Renal pelvis (tissue), 12 donors: ENCODE measurements at places on chromosomes 6 and 20.
A peak's percentile ranks its signal among the peaks of the same experiment; 100 is the strongest.

DNA sequence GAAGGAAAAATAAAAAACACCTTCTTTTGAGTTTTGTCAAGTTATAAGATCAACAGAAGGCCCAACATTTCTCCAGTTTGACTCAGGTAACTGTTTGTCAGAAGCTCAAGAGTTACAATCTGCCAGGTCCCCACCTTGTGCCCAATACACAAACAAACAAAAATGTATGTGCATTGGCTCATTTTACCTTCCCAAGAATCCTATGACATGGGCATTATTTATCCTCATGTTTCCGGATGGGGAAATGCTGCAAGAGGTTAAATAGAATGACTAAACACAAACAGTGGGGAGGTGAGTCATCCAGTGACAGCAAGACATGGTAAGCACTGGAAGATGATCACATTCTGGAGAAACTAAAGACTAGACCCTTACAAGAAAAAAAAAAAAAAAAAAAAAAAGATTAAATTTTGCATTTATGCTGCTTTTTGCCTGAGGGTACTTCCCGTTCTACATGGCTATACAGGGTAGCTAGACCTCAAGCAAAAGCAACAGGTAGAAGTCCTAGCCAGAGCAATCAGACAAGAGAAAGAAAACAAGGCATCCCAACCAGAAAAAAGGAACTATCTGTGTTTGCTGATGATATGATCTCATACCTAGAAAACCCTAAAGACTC lies 23.6 kb upstream of the ANKRD60 start:
- DNase-seq = no peak

DNA sequence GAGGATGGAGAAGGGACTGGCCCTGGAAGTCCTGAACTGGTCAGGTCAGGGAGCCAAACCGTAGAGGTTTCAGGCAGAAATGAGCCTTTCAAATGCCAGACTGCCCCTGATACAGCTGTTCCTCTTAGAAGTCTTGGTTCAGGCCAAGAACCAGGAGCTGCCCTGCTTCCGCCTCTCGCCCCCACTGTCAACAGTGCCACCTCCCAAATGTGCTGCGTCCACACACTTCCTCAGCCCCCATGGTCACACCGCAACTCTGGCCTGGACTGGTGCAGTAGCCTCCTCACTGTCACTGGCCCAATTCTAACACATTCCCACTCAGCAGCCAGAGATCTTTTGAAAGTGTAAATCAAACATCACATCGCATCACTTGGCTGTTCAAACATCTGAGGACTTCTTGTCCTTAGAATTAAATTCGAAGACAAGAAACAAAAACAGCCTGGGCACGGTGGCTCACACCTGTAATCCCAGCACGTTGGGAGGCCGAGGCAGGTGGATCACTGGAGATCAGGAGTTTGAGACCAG lies 69.7 kb downstream of the STK35 start:
- DNase-seq = no peak

DNA sequence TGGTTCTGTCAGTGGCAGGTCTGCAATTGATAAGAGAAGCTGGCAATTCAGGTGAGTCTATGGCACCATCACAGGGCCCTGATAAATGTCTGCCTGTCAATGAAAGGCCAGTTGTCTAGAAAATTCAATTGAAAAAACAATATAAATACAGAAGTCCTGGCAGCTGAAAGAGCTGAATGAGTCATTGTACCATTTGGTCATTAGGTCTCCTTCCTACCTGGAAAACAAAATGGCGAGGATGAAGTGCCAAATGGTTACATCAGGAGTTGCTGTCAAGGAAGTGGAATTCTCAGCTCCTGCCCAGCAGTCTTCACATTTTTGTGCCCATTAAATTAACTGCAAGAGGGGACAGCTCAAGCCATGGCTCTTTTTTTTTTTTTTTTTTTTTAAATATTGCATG lies 37.7 kb downstream of the PEX7 start:
- DNase-seq = no peak

DNA sequence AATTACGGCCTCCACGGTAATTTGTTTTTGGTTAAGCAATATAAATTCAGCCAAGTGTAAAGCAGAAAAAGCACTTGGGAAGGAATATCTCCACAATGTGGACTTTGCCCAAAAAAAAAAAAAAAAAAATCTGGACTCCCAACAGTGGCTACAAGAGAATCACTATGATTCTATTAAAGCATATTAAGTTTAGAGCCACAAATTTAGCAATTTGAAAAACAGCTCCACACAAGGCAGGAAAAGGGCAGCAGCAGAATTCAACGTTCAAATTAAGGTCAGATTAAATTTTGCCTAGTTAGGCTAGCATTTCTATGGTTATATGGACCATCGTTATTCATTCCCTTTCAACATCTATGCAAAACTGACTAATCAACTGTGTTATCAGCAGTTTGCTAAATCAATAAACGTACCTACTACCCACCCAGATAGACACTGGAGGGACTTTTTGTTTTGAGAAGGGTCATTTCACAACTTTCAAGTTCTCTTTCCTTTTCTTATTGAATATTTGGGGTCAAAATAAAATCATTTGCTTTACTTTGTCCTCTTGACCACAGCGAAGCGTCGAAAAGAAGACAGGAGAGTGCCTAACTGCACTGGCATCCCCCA lies 1.0 kb downstream of the MCM9 start:
- no peak for DNase-seq

- peak; percentile 74 for DNase-seq
Observed at GRCh38 chr6:19892260-19892659, 55.1 kb downstream of the ID4 start.

GRCh38 chr20:57773059-57773815 lies 63.4 kb upstream of the PMEPA1 start:
- no peak for DNase-seq

GRCh38 chr6:79557673-79558467 lies 20.6 kb upstream of the LCA5 start:
- no peak for DNase-seq

DNA sequence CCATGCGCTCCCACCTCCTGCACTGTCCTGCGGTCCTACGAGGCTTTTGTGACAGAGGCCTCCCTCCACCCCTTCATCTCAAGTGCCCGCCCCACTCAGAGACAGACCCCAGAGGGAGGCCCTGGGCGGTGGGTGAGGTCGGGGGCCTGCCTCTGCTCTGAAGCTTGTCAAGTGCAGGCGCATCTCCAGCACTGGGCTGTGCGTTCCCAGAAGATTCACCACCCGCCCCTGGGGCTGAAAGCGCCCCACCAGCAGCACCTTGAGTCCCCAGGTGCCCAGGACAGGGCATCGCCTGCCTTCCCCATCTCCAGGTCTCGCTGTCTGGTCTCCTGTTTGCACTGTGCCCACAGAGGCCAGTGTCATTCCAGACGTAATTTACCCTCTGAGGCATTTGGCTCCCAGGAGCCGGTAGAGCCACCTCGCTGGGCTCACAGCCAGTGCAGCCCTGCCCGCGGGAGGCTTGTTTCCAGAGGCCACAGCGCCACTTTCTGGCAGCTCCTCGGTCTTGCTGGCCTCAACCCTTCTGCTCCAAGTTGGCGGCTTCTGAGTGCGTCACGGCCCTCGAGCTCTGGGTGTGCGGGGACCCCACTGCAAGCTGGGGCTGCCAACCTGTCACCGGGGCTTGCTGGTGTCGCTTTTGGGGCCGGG lies 191.1 kb downstream of the TAF4 start:
- no peak for DNase-seq

- no peak for DNase-seq
Observed at GRCh38 chr6:63630466-63630865, 5.1 kb upstream of the PHF3 start.

- DNase-seq = no peak
Observed at GRCh38 chr20:48364688-48365421, 462.9 kb downstream of the PREX1 start.

- DNase-seq = no peak
Observed at GRCh38 chr6:87543696-87544473, 45.9 kb downstream of the RARS2 start.

DNA sequence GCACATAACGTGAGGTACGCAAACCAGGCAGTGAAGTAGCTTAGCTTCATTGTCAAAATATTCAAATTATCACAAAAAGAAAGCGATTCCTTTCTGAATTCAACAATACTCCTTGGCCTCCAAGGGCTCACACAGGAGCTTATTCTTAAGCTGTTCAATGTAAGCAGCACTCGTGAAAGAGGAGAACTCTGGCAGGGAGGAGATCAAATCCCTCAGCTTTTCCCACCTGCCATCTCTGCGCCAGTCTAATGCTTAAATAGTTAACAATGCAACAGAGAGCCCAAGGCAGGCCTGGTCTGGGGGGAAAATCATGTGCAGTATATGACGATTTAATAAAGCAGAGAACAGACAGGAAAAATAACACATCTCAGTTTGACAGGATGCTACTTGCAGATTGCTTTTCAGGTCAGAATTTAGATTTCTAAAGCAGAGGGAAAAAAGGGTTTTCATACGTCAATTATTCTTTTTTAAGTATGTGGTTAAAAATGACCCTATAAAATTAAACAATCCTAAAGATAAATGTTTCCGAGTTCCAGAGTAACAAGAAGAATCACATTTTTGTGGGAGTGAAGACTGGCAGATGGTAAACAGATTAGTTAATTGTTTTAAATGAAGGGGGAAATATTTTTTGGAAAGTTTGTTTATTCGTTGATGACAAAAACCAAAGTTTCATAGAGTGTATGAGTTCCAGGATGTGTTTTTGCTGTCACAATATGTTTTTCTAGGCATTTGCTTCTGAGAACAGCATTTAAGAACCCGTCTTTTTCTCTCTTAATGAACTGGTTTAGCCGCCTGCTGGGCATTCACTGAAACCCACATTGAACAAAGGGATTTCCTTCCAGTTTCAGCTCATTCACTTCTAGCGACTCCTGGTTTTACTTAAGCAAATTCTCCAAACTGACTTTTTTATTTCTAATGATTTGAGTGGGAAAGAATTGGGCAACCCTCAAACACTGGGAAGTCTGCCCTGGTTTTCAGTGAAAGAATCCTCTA lies 45.9 kb downstream of the PLAGL1 start:
- DNase-seq = no peak

GRCh38 chr6:144413418-144413817 lies 128.3 kb downstream of the UTRN start:
- DNase-seq = no peak

DNA sequence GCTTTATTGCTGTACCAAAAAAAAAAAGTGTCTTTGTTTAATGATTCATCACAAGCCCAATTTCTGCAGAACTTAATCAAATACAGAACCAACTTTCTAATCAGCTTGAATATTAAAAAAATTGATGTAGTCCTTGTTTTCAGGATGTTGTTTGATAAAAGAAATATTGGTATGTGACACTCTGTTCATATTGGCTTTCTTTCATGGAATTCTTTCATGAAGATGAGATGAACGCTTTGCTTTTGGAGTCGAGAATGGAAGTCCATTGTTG lies 184.3 kb downstream of the ZNF217 start:
- DNase-seq = no peak

- no peak for DNase-seq
Observed at GRCh38 chr6:163701762-163702161, 287.2 kb downstream of the QKI start.

GRCh38 chr6:80145509-80145908 lies 39.0 kb downstream of the BCKDHB start:
- DNase-seq = no peak

DNA sequence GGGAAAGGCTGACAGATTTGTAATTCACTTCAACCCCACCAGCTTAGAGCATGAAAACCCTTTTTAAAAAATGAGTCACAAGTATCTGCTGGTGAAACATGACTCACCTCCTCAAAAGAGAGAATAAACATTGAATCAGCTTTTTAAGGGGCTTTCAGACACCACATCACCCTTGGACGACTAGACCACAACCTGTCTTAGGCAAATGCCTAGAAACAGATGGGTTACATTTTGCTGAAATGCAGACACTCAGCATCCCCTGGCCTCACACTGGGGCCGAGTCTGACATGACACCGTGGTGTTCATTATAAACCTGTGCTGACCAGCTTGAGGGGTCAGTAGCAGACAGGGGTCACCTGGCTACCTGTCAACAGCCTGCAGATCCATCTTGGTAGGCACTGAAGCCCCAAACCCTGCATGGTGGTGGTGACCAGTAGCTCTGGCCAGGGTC lies 175.3 kb upstream of the CST7 start:
- no peak for DNase-seq

GRCh38 chr6:41373627-41373918 lies 38.2 kb downstream of the NCR2 start:
- no peak for DNase-seq

DNA sequence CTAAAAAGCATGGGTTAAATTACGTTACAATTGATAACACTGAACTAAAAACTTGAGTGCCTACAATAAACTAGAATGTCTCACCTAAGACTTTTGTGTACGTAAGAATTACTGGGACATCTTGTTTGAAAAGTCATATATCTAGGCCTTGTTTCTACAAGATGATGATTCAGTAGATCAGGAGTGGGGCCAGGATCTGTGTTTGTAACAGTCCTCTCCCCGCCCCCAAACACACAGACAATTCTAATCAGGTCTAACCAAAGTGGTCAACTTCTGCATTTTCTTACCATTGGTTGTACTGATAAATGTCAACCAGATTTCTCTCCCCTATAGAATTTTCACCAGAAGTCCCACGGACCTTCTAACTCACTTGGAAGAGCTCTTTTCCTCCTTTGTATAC lies 56.9 kb downstream of the RAMACL start:
- DNase-seq = no peak

- DNase-seq = no peak
Observed at GRCh38 chr20:45358282-45359068, 4.5 kb upstream of the SYS1 start.

DNA sequence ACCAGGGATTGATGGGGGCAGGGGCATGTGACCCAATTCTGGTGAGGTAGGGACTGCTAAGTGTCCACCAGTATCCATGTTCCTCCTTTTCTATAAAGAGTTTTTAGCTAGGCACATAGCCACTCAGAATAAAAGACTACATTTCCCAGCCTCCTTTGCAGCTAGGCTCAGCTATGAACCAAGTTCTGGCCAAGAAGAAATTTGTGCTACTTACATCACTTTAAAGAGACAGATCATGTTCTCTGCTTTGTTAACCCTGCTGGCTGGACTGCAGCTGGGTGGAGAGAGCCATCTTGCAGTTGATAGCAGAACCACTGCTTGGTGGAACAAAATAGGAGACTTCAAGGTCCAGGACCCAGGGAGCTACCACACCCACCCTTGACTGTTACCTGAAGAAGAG lies 5.3 kb upstream of the CCM2L start:
- no peak for DNase-seq

GRCh38 chr6:10411971-10412460 lies 2.9 kb downstream of the TFAP2A start:
- no peak for DNase-seq

GRCh38 chr6:16418151-16418550 lies 179.8 kb downstream of the GMPR start:
- DNase-seq = no peak

GRCh38 chr6:131290955-131291354 lies 155.7 kb downstream of the AKAP7 start:
- no peak for DNase-seq

- no peak for DNase-seq
Observed at GRCh38 chr20:57685146-57685758, 24.6 kb downstream of the PMEPA1 start.

DNA sequence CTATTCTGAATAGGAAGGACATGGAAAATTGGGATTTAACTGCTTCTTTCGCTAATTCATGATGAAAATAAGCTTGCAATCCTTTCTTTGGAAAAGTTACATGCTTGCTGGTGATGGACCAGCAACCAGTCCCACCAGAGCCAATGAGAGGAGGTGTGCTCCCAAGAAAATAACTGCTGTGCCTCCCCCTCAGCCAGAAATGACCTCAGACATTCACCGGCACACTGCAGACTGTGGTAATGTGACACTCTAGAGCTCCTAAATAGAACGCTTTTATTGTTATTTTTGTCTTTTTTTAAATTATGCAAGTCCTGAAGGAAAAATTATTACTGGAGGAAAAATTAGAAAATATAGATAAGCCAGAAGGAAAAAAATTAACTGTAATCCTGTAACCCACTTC lies 2.6 kb downstream of the PYGB start:
- DNase-seq = peak; percentile 39
